Naive thymus-derived CD8-positive, alpha-beta T cell (primary cell): ENCODE measurements at places on chromosomes 4 and X. TPM values are rescaled to one million over a fixed set of nuclear protein-coding genes. Genes with fewer than 3 reads are reported as not detected.

DNA sequence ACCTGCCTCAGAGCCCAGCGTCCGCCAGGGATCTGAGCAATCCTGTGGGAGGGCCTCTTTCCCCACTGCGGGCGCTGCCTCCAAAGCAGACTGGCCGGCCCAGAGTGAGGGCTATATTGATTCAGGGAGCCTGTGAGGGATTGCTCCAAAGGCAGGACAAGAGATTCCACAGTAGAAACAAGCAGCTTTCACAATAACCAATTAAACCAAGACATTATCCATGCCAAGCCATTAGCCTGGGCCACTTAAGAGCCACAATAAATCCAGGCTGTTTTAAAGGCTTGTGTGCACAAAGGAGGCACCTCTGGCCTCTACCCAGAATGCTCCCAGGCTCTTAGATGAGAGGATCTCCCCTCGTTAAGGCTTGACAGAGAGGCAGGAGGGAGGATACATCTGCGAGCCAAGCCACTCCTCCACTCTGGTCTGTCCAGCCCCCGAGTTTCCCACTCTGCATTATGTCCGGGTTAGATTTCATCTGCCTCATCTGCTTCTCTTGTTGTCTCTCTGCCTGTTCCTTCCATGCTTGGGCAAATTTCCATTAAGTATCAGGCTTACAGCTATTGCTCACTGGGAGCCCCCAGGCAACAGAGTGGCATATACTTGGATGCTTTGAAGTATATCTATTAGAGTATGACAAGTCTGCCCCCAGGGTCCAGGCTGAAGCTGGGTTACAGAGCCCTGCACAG lies 357.9 kb downstream of the UNC5C start:
- DNase-seq, result no peak

DNA sequence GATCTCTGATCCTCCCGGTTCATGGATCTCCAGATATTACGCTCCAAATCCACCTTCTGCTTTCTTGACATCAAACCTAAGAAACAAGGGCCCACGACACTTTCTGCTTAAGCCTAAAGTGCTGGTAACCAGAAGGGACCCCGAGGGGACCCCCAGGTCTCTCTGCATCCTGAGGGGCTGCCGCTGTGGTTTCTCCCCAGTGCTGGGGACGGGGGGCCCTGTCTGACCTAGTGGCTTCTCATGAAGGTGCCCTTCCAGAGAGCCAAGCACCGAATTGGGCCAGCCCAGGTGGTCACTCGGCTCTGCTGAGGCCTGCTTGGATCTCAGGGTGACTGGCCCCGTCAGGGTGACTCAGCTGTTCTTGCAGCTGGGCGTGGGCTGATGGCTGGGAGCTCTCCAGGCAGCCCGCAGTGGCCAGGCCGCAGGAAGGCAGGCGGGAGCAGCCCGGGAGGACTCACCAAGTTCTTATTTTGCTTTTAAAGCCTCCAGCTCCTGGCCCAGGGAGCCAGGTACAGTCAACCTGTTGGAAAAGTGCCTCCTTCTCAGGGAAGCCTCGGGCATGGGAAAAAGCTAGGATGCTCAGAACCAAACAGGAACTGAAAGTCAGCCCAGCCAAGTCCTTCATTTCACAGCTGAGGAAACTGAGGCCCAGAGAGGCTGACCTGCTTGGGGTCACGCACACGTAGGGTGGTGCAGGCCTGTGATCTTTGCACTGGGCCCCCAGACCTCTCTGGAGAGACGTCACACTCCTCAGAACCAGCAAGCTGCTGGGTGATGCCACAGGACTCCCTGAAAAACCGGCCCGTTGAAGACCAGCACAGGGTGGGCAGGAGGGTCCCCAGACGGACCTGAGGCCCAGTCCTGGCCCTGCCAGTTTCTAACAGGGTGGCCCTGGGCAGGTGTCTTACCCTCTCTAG lies 16.7 kb downstream of the BLOC1S4 start:
- DNase-seq, result no peak

DNA sequence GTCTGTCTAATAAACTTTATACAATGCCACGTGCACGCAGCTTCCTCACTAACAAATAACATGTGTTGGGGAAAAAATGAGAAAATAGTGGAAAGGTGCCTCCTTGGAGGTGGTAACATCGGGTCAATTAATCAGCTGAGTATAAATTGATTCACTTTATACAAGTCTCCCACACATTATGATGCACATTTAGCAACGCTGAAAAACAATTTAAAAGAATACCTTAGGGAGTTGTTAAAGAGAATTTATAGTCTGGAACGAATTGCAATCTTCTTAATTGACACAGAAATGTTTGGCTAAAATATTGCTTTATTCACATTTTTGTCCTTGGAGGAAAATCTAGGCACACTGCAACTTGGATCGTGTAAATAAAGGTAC lies 84.2 kb downstream of the HPRT1 start:
- DNase-seq, result no peak

DNA sequence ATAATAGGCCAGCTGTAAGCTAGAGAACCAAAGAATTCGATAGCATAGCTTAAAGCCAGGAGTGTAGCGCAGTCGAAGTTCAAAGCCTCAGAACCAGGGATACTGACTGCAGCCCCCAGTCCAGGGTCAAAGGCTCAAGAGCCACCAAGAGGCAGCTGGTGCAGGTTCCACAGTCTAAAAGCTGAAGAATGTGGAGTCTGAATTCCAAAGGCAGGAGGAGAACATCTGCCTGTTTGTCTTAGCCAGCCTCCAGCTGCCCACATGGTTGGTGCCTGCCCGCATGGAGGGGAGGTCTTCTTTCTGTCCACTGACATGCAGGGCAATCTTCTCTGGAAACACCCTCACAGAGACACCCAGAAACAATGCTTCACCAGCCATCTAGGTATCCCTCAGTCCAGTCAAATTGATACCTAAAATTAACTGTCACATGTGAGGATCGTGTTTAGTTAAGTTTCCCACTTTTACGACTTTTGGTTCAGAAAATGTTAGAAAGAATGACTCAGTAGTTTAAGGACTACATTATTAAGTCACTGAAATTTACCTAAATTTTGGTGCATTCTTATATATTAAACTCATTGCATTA lies 52.8 kb upstream of the RHOH start:
- no peak for DNase-seq

The FAM9C gene
- polyA plus RNA-seq, result not detected
